Activated CD4-positive, alpha-beta T cell treated with anti-CD3 and anti-CD28 coated beads, Interleukin-2, amount 50 U/mL, for 24 hours (primary cell): ENCODE measurements at places on chromosomes 5 and 9.

GRCh38 chr5:146079695-146080373, 25.5 kb downstream of the PLAC8L1 start:
- no peak for DNase-seq

- DNase-seq = no peak
These were observed 146.6 kb downstream of the PIP5K1B start for GRCh38 chr9:68851657-68852056.

DNA sequence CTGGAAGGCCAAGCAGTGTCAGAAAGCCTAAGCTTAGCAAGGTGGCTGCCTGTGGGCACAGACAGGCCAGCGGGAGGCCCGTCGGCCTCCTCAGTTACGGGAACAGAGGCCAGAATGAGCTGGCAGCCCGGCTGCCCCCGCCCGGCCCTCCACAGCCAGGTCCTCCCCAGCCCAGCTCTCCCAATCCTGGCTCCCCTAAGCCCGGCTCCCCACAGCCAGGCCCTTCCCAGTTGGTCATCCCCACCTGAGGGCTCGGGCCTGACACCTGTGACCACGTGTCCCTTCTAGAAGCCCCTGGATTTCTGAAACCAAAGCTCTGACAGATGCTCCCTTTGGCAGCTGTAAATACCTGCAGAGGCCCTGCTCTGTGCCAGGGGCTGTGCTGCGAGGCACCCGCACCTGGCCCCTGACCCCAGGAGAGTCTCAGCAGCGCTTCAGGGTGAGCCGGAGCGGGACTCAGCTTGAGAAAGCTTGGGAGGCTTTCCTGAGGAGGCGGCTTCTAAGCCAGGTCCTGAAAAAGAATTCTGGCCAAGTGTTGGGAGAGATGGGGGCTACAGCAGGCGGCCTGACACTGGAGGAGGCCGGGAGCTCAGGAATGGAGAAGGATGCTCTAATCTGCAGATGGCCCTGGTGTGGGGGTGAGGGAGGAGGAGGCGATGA, 80.4 kb upstream of the OLFM1 start:
- no peak for DNase-seq

DNA sequence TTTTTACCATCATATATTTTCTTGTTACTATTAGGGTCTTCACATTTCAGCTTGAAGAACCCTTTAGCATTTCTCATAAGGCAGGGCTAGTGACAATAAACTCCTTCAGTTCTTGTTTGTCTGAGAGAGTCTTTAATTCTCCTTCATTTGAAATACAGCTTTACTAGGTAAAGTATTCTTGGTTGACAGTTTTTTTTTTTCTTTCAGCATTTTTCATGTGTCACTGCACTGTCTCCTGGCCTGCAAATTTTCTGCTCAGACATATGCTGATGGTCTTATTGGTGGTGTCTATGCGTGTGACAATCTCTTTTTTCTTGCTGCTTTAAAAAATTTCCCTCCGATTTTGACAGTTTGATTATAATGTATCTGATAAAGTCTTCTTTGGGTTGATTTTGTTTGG, 399.9 kb downstream of the SH3GL2 start:
- no peak for DNase-seq

DNA sequence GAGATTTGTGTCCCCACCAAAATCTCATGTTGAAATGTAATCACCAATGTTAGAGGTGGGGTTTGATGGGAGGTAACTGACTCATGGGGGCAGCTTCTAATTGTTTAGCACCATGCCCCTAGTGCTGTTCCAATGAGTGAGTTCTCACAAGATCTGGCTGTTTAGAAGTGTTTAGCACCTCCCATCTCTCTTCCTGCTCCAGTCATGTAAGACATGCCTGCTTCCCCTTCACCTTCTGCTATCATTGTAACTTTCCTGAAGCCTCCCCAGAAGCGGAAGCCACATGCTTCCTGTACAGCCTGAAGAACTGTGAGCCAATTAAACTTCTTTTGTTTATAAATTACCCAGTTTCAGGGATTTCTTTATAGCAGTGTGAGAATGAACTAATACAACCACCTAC, 170.5 kb downstream of the NDUFS4 start:
- no peak for DNase-seq
